Calu3 (cell line): ENCODE measurements at places on chromosomes 13 and 19. TPM values are rescaled to one million over a fixed set of nuclear protein-coding genes. Genes with fewer than 3 reads are reported as not detected.

DNA sequence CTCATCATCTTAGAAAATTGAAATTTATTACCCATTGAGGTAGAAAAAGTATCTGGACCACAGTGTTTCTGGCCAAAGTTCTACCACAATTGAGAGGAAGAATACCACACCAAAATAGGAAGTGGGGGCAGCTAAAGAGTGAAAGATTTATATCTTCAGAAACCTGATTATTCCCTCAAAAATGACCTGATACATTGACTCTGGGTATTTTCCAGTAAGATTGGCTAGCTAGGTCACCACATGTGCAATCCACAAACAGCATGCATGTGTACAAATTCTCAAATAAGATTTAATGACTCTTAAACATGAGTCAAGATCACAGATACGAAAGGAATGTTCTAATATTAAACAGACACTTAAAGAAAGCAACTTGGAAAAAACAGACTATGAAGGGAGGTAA is 1516.2 kb upstream of the PCDH20 start:
- no peak for DNase-seq

GRCh38 chr19:31377736-31378135 is 28.5 kb upstream of the TSHZ3 start:
- DNase-seq: no peak

DNA sequence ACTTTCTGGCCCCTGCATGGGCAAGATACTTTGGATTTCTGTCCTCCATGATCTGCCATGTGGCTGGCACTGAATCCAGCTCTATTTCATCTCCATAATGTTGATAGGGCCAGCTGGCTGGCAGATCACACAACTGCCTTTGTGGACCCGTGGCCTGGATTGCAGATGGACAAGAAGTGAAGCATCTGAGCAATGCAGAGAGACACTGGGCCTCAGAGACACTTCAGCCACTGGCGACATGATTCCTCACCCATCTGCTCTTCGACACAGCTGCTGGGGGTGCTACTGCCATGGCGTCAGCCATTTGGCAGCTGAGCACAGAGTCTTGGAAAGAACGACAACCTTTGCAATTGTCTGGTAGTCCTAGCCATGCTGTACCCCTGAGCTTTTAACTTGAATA is 79.5 kb upstream of the MYO16 start:
- DNase-seq: no peak

DNA sequence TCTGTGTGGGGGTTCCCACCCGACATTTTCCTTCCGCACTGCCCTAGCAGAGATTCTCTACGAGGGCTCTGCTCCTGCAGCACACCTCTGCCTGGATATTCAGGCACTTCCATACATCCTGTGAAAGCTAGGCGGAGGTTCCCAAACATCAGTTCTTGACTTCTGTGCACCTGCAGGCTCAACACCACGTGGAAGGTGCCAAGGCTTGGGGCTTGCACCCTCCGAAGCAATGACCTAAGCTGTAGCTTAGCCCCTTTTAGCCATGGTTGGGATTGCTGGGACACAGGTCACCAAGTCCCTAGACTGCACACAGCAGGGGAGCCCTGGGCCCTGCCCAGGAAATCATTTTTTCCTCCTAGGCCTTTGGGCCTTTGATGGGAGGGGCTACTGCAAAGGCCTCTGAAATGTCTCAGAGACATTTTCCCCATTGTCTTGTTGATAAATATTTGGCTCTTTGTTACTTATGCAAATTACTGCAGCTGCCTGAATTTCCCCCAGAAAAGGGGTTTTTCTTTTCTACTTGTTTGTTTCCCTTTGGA is 1004.8 kb downstream of the OLFM4 start:
- no peak for DNase-seq

DNA sequence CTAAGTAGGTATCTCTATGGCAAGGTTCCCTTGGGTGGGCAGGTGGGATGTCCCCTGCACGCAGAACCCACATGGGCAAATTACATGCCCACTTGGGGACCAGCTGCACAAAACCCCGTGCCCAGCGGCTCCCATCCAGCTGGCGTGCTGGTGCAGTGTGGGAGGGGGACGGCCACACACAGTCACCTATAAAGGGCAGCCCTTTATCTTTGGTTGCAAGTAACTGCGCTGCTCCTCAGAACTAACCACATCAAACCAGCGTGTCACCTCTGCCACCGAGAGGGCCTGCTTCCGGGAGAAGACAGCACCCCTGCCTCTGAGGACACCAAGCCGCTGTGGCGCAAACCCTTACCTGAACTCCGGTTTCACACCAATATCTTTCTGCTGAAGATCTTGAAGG is 32.2 kb downstream of the ANKRD27 start:
- no peak for DNase-seq

GRCh38 chr19:35140962-35141836 is 1.9 kb upstream of the FXYD7 start:
- DNase-seq: peak; percentile 97

- DNase-seq: no peak
These were observed 55.4 kb downstream of the FOXO1 start for GRCh38 chr13:40611004-40611403.

Gene KANK2
- total RNA-seq: 27.8 and 31.2 TPM in 2 replicates

Gene SYT5
- 0.54 and 0.71 TPM in 2 replicates for total RNA-seq

Gene SIGLEC12
- not detected in 2 replicates for total RNA-seq

Gene PSG7
- total RNA-seq: not detected in 2 replicates
